DND-41 (cell line): ENCODE measurements at places on chromosomes 7 and 10.

DNA sequence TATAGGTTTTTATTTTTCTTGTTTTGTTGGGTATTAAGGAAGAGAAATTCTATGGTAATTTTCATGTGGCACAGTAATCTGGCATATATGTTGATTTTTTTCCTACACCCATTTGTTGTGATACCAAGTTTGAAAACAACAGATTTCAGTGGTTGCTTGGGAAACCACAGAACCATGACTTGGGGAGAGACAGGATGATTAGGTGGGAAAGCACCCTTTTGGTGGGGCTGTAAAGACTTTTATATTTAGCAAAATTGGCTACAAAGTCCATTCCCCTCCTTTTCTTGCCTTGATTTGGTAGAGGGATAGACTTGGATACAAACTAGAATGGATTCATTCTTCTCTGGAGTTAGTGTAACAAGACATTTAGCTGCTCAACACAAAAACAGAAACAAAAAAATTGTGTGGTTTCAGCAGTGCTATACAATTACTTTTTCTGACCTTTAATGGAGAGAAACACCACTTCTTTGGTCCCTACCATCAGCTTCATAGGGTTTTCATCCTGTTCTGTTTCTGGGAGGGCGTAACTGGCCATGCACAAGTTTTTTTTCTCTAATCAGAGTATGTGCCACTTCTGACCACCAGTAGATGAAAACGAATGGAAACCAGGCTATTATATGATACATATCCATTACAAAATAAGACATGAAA, 52.7 kb downstream of the FIGNL1 start:
- DNase-seq = no peak

DNA sequence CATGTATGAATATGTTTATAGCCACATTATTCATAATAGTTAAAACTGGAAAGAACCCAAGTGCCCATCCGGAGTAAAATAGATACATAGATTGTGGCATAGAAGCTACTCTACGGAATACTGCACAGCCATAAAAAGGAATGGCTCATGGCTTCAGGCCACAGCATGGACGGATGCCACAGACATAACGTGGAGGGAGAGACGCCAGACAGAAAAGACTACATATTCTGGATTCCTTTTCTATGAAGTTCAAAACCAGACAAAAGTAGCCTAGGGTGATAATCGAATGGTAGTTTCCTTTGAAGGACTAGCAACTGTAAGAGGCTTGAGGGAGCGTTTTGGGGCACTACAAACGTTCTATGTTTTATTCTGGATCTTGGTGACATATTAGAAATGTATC, 58.9 kb upstream of the FOXI2 start:
- no peak for DNase-seq

DNA sequence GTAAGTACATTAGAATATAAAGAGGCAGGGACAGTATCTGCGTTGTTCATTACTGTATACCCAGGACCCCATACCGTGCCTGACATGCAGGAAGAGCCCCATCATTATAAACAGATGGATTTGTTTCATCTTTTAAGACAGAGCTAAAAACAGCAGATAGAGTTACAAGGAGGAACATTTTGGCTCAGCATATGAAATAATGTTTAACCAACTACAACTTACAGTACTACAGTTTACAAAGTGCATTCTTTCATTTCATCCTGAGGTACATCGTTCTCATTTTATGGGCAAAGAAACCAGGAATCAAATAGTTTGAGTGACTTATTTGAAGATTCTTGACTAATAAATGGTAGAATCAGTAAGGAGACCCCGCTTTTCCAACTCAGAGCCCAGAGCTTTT, 38.1 kb upstream of the AGBL3 start:
- DNase-seq = no peak

DNA sequence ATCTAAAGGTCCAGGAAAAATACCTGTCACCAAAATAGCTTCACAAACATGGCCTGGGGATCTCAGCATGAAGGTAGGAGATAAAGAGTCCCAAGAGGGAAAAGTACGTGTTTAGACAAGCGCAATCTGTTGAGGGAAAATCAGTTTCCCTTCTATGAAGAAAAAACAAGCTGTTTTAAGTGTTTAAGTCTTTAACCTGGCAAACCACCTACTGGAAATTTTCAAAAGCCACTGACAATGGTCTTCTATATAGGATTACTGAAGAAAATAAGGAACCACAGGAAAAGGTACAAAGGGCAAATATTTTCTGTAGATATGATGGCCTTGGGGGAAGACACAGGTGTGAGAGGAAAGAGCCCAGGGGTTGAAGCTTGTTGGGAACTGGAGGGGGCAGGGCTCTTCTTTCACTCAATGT, 21.2 kb downstream of the ALDH18A1 start:
- DNase-seq = no peak

DNA sequence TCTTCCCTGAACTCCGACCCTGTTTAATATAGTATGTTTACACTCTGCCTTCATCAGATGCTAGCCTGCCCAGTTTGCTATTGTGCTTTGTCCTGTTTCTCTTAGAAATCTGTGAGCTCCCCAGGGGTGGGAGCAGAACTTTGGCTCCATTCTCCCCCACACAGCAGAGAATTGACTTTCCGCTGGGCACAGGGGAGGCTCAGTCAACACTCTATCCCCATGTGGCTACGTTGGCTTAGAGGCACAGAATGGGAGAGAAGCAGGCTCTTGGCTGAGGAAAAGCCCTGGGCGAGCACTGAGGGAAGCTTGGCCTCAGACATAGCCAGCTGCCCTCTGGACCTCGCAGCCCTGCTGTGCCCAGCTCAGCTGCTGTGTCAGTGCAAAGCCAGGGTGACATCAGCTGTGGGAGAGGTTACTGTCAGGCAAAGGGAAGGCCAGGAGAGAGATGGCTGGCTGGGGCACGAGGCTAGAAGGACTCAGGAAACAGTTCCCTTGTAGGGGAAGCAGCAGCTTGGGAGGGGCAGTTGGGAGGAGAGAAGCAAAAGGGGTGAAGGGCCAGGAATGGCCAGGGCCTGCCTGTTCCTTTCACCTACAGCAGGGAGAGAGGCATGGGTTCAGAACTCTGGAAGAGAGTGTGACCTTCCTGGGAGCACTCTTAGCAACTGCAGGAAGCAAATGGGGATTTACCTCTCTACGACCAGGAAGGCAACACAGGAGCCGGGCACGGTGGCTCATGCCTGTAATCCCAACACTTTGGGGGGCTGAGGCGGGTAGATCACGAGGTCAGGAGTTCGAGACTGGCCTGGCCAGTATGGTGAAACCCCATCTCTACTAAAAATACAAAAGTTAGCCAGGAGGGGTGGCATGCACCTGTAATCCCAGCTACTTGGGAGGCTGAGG, 5.8 kb upstream of the SCD start:
- no peak for DNase-seq

DNA sequence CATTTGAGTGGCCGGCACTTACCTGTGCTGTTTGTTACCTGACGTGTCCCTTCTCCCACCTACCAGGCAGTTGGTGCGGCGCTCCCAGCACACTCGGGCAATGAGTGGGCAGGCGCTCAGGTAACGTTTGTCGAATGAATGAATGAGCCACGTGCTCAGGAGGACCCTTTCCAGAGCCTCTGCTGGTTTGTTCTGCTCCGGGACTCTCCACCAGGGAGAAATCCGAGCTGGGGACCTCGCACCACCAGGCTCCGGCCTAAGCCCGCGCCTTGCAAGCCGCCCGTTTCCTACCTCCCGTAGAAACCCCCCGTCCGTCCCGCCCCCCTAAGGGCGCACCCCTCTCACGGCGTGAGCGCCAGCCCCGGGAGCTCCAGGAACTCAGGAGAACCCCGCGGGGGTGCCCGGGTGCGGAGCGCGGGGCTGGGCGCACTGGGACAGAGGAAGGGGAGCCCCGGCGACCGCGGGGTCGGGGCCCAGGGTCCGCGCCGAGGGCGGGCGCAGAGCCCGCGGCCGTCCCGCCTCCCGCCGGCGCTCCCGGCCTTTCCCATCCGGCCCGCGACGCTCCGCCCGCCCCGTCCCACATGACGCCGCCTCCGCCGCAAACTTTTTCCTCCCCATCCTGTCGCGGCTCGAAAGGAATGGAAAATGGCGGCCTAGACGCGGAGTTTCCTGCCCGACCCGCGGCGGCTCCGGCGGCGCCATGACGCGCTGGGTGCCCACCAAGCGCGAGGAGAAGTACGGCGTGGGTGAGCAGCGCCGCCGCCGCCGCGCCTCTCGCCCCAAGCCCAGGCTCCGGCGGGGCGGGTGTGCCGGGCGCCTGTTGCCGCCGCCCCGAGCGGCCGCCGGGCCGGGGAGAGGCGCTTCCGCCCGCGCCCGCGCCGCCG, at the start of gene DOCK1:
DOCK1 (plus strand) TSS at position 611 of the 884 bp plus-strand sequence; CDS start at position 701, 90 bp downstream.
- no peak for DNase-seq
